NCI-H1417 treated with DMSO at 0.1 percent for 48 hours (cell line): ENCODE measurements at places on chromosomes 5 and 9.

- no peak for DNase-seq
Observed at GRCh38 chr5:158914008-158915000, 185.4 kb downstream of the EBF1 start.

DNA sequence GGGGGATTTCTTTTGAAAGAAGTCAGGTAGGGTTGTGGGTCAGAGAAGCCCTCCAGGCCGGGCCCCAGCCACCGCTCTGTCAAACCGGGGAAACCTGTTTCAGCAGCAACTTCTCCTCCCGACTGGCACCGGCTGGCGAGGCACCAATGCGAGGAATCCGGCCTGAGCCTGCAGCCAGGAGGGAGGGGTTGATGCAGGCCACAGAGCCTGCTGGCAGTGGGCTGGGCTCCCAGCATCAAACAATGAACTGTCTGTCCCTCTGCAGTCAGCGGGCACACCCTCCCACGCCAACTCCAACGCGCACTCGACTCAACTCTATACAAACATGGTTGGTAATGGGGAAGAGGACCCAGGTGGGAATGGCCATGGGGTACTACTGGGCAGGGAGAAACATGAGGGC, 12.1 kb downstream of the PCDH1 start:
- no peak for DNase-seq

DNA sequence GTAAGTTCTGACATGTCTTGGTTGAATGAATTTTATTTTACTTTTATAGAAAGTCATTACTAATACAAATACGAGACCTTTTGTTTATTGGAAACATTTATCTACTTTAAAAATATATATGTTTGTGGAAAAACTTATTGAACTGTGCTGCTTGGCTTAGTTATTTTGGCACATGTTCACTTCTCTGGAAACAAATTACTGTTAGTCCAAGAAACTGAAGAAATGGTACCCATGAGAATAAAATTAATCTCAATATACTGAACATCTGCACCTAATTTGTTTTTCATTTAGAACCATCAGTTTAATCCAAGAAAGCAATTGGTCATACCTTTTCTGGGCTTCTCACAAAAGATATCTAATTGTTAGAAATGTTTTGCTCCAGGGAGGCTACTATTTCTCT, 32.2 kb downstream of the INVS start:
- DNase-seq = no peak

GRCh38 chr5:35926389-35927051, 11.9 kb downstream of the CAPSL start:
- DNase-seq = peak; percentile 42

DNA sequence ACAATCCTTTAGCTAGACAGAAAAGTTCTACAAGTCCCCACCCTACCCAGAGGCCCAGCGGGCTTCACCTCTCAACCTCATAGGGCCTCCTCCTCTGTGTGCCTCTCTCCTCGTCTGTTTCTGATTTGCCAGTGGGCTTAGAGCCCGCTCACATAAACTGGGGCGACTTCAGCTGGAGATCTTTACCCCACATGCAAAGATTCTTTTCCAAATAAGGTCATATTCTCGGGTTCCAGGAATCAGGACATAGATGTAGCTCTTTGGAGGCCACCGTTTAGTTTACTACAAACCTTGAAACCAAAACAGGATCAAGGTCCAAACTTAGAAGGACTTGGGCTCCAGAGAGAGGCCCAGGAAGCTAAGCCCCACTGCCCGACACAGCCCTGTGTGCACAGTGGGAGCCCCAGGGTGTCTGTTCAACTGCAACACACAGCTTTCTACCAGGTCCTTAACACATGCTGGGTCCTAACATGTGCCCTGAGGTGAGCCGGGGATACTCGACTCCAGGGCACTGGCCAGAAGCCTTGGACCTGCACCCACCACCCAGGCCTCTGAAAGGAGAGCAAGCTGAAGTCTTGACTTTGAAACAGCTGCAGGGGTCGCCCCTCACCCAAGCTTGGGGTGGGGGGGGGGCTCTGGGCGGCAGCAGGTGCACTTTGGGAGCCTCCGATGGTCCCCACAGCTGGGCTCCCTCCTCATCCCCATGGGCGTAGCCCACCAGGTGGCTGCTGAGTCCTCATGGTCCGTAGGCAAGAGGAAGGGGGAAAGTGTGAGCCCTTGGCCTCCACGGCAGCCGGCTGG, 26.8 kb upstream of the SLC12A7 start:
- no peak for DNase-seq

DNA sequence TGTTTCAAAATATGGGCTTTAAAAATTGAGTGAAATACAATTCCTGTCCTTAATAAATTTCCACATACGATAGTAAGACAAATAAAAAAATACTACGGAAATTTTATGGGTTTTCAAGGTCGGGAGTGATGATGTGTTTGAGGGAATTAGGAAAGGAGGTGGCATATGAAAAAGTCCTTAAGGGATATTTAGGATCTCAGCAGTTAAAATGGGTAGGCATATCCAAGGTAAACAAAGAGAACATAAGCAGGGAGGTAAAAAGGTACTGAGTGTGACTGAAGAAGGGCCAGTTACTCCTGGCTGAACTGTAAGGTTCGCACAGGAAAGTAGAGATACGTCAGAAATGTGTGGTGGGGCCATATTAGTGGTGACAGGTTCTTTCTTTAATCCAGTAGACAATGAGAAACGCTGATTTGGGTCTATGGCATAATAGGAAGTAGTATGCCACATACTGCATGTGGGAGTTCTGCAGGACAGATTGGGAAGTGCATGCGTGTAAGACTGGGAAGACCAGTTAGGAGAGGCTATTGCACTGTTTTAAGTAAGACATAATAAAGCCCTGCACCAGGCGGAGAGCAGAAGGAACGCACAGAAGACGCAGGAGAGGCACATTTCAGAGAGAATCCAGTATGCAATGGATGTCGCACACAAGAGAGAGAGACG, 937 bp upstream of the HMGCR start:
- DNase-seq = no peak

DNA sequence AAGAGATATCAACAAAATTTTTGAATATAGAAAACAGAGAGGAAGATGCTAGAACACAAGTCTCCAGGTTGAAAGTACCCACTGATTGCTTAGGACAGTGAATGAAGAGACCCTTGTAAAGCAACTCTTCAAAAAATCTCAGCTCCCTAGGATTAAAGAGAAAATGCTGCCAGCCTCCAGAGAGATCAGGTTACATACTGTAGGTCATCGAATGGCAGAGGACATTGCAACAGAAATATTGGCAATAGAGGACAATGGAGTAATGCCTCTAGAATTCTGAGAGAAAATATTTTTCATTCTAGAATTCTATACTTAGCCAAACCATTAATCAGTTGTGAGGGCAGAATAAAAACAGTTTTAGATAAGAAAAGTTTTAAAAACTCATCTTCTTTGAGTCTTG, 43.1 kb upstream of the ELL2 start:
- no peak for DNase-seq

GRCh38 chr5:1793301-1793740, 6.3 kb downstream of the MRPL36 start:
- DNase-seq = no peak

GRCh38 chr5:26690511-26690910, 347.9 kb downstream of the CDH9 start:
- DNase-seq = no peak

DNA sequence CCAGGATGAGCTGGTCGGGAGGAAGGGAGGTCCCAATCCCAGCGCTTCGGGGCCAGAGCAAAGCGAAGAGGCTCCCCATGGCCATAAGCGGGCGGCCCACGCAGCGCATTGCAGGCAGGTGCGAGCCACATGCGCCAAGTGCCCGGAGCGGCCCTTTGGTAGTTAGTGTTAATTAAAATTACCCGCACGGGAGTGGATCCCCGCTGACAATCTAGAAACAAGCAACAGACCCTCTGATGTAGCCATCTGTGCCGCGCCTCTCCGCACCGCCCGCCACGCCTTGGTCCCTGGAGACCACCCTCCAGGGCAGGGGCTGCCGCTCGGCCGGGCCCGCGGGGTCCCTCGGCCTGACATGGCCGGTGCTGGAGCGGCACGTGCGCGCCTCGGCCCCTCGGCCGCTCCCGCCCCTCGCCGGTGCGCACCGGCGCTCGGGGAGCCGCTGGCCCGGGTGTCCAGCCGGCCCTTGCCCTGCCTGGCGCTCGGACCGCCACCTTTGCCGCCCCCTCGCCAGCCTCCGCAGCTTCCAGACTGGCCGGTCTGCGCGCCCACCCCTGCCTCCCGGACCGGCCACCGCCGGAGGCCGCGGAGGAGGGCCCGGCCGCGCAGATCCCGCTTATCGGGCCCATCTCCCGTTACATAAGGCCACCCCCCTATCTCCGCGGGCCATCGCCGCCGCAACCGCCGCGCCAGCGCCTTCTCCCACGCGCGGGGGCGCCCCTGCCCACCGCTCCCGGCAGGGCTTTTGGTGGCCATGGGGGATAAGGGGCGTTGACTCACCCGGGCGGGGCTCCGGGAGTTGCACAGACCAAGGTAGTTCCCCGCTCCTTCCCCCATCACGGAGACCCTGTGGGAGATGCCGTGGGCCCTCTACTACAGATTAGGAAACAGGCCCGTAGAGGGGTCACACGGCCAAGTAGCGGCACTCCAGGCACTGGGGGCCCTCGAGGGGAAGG, 1.9 kb upstream of the IL13 start:
- DNase-seq = no peak

- no peak for DNase-seq
Observed at GRCh38 chr5:39143151-39143860, 69.1 kb upstream of the RICTOR start.

DNA sequence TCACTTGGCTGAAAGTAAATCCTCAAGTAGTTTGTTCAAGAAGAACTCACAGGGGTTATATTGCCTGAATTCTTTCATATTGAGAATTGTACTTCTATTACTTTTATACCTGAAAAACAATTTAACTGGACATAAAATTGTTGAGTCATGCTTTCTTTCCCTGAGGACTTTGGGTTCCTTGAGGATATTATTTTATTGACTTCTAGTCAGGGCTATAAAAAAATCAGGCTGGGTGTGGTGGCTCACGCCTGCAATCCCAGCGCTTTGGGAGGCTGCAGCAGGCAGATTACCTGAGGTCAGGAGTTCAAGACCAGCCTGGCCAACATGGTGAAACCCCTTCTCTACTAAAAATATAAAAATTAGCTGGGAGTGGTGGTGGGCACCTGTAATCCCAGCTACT, 17.9 kb upstream of the CDC42SE2 start:
- DNase-seq = no peak

- DNase-seq = no peak
Observed at GRCh38 chr5:134543820-134544614, 18.5 kb downstream of the JADE2 start.

- DNase-seq = no peak
Observed at GRCh38 chr5:90590-91547, 1.1 kb upstream of the PLEKHG4B start.

GRCh38 chr9:114247077-114247476, 75.8 kb upstream of the ORM1 start:
- DNase-seq = no peak

GRCh38 chr5:117794847-117795246, 1193.5 kb downstream of the DTWD2 start:
- DNase-seq = no peak

DNA sequence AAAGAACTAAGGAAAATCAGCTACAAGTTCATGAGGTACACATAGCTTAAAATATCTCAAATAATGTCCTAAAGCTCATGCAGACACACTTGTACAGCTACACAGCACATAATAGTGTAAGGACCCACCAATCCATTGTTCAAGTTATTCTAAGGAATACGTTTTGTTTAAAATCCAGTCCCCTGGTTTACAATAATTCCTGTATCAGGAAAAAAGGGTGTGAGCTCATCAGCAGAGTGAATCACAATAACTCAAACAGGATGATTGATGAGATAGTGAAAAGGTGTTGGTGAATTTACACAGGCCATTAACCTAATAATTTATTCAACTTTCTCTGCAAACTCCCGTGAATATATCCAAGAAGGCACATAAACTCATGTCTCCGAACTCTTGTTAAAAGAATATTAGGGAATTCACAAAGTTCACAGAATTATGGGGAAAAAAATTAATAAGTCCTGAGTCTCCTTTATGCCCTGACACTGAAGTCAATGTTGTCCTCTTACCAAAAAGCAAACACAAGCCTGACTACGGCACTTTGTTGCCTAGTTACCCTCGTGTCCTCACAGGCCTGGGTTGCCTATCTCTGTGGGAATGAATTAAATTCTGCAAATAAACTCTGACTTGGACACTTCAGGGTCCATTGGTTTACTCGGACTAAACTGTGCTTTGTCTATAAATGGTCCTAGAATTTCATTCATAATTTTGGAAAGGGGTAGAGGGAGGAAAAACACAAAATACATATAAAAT, 142.8 kb upstream of the PDE4D start:
- DNase-seq = peak; percentile 59

DNA sequence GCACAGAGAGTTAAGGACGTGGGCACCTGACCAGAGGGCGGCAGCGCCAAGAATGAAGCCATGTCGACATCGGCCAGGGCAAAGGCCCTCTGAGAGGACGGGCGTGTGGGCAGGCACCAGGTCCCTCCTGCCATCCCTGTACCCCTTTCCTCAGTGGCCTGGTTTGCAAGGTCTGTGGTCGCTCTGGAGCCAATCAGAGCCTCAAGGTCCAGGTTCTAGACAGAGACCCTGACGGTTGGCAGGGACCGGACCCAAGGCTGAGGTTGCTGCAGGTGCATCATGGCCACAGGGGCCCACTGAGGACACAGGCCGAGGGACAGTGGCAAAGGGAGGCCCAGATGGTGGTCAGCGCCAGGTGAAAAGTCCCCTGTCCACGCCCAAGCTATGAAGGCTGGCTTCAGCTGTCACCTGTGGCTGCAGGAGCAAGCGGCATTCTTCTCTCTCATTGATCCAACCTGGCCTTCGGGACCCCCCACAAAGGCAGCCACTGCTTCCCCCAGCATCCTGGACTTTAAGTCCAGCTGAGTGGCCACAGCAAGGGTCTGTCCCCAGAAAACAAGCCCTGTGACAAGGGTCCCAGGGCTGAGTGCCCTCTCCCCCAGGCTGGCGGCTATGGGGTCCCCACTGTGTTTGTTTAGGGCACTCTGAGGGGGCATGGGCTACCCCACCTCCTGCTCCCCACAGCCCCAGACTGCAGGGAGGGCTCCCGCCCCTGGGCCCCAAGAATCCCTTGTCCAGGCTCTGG, 48.9 kb downstream of the VAV2 start:
- no peak for DNase-seq

GRCh38 chr9:17833846-17834245, 255.0 kb downstream of the SH3GL2 start:
- no peak for DNase-seq

DNA sequence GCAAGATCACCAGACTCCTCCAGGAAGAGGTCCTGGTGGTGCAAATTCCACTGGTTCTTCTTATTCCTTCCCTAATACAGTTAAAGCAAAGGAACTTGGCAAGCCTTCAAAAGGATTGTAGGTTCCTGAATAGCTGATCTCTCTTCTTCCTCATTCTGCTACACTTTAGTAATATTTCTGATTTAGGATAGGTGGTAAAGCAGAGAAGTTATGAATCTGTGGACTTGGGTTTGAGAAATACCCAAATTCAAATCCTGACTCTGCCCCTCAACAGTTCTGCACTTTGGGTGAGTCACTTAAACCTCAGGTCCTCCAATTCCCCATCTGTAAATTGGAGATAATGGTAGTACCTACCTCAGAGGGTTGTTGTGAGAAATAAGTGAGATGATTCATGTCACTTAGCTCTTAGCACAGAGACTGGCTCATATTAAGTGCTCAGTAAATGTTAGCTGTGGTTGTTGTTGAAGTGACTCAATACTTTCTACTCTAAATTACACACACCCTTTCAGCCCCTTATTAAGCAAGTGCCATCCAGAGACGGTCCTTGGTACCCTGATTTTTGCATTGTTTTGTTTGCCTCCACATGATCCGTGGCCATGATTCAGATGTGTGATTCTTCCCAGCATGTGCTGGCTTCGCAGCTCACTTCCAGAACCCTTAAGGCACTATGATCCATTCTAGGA, 5.2 kb downstream of the SH3RF2 start:
- no peak for DNase-seq
